ENCODE measurements at places on chromosomes 2 and 18.

GRCh38 chr2:63764630-63765029, 77.1 kb upstream of the UGP2 start:
- no peak for DNase-seq

DNA sequence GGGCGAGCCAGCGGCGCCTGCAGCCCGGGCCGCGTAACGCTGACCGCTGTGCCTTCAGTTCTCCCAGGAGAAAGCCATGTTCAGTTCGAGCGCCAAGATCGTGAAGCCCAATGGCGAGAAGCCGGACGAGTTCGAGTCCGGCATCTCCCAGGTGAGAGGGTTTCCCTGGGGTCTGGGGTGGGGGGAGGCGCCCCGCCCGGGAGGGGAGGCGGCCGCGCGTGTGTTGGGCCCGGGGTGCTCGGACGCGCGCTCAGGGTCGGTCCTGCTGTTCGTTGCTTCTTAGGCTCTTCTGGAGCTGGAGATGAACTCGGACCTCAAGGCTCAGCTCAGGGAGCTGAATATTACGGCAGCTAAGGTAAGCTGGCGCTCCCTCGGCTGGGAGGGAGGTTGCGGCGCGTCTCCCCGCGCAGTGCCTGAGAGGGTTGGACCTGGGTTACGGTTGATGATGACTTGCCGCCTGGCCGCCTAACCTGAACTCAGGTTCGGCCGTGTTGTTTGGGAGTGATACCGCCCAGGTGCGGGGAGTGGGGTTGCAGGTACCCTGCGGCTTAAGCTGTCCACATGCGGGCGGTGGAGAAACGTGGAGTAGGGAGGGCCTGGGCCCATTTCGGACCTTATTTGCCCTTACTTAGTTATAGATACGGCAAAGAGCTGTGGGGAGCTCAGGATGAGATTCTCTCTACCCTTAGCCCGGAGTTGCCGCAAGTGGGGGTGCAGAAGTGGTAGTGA, 638 bp downstream of the RPS7 start:
- no peak for DNase-seq

GRCh38 chr18:7824970-7825369, 257.9 kb downstream of the PTPRM start:
- no peak for DNase-seq

DNA sequence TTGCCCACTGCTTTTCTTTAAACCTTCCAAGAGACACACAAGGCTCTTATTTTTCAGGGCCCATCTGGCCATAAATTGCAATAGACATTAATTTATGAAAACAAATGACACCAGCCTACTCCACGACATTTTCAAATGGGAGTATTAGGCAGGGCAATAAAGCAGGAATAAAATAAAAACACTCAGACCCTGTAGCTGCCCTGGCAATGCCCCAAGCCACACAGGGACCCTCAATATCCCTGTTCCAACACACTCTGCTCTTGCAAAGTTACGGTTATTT, 550.8 kb upstream of the TNP1 start:
- DNase-seq = no peak

GRCh38 chr2:24239553-24239952, 64.7 kb downstream of the FAM228A start:
- DNase-seq = no peak

- peak; percentile 38 for DNase-seq
Observed at GRCh38 chr2:100818606-100819369, 1.2 kb upstream of the NPAS2 start.

DNA sequence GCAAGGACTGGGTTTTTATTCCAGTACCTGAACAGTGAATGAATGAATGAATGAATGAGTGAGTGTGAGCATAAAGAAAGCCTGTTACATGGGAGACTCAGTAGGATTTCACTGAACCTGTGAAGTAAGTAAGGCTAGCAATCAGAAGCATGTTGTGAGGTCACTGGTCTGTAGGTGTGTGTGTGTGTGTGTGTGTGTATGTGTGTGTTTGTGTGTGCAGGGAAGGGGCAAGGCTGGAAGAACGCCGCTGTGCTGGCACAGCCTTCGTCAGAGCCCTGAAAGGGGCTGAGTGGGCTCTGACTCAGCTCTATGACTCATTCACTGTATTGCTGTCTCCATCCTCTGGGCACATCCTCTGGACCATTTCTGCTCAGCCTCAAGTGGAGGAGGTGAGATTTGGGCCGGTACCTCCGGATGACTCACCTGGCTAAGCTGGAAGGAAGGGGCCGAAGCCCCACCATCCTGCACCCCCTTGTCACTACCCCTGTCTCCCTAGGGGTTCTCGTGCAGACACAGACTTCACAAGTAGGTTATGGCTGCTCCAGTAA, 51.4 kb upstream of the MRPL33 start:
- DNase-seq = no peak

DNA sequence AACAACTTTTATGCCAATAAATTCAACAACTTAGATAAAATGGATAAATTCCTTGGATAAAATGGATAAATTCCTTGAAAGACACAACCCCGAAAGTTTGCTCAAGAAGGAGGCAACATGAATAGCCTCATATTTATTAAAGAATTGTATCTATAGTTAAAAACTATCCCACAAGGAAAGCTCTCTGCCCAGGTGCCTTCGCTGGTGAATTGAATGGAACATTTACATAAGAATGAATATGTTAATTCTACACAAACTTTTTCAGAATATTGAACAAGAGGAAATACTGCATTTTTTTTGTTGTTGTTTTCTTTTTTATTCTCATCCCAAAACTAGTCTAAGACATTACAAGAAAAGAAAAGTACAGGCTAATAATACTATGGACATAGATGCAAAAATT, 805.3 kb upstream of the RAB6C start:
- no peak for DNase-seq

DNA sequence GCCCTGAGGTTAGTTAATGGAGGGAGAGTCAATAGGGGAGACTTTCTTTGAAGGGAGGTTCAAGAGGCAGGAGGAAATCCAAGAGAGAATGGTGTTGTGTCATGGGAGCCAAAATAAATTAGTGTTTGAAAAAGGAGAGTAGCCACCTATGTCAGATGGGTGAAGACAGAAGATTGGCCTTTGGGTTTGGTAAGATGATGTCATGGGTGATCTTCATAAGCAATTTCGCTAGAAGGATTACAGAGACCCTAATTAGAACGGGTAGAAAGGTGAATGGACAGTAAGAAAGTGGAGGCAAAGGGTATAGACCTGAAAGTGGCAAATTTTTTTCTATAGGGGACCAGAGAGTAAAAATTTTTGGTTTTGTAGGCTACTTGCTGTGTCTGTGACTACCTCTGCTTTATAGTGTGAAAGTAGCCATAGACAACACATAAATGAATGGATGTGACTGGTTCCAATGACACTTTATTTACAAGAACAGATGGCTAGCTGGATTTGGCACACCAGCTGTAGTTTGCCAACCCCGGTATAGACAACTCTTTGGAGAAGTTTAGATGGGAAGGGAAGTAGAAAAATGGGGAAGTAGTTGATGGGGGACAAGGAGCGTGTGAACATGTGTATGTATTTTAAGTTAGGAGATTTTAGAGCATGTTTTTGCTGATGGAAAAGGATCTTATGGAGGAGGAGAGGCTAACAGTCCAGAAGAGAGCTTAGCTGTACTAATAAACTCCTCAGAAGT, 9.3 kb downstream of the STAMBP start:
- DNase-seq = no peak

DNA sequence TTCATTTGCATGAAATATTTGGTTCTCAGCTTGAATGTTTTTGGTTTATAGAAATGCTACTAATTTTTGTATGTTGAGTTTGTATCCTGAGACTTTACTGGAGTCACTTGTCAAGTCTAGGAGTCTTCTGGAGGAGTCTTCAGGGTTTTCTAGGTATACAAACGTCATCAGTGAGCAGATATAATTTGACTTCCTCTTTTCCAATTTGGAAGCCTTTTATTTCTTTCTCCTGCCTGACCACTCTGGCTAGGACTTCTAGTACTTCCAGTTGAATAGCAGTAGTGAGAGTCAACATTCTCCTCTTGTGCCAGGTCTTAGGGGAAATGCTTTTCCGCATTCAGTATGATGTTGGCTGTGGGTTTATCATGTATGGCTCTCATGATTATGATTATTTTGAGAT, 55.4 kb upstream of the THUMPD2 start:
- DNase-seq = no peak

DNA sequence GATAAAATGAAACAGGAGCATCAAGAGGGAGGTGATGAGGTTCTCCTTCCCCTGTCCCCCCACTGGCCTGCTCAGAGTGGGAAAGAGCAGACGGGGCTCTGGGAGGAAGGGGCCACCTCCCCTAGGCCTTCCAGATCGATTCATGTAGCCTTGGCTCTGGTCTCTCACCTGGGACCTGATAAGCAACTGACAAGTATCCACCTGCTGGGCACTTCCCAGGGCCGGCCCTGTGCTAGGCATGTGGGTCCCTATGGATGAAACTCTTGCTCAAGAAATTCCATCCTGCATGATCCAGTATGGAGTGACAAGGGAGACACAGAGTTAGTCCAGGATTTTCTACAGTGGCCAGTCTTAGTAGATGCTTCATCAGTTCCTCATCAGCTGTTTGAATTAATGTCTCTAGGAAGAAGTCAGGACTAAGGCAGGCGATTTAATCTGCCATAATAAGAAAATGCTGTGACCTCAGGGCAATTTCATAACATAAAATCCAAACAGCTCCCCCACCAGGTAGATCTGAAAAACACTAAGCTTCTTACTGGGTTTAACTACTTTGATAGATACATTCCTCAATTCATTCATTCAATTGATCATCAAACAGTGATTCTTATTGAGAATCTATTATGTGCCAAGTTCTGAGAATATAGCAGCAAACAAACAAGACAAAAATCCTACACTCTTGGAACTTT, 44.7 kb upstream of the ZFP36L2 start:
- DNase-seq = no peak

DNA sequence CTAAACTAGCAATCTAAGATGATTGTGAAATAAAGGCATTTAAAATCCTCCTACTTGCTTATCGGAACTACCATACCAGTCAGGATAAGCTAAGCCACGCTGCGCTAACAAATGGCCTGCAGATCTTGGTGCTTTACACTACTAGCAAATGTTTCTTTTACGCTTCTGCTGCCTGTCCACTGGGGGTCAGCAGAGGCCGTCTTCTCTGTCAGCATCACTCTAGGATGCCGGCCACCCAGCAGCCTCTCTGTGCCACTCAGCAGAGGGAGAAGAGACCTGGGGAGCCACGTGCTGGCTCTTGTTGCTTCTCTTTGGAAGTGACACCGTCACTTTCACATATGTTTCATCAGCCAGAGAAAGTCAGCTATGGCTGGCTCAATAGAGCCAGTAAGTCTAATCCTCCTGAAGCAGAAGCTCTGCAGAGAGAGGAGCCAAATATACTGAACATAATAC, 36.6 kb downstream of the COPS8 start:
- no peak for DNase-seq

- DNase-seq = no peak
Observed at GRCh38 chr2:180790891-180791290, 189.5 kb upstream of the UBE2E3 start.

- DNase-seq = peak; percentile 48
Observed at GRCh38 chr2:36376319-36376765, 20.8 kb downstream of the CRIM1 start.

DNA sequence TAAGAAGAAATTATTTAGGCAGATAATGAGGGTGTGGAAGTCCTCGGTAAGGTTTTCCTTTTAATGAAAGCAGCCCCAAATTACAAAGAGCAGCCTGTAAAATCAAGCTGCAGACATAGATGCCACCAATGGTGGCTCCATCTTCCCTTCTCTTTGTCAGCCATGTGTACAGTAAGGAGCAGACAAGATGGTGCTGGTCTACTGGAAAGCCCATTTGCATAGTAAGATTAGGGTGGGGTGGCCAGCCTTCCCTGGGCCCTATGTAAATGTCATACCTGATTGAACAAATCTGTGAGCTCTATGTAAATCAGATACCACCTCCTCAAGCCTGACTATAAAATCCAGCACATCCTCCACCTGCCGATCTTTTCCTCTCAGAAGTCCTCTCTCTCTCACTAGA, 154.4 kb upstream of the SERTAD2 start:
- peak; percentile 74 for DNase-seq

DNA sequence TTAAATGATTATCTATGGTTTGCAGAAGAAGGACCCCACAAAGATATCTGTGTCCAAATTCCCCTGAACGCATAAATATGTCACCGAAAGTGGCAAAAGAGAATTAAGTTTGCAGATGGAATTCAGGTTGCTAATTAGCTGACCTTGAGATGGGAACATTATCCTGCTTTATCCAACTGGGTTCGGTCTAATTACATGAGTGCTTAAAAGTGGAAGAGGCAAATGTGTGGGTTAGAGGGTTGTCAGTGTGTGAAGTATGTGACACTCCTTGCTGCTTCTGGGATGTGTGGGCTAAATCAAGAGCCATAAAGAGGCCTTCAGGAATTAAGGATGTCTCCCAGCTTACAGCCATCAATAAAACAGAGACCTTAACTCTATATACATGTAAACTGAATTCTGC, 53.5 kb downstream of the CDH19 start:
- no peak for DNase-seq

DNA sequence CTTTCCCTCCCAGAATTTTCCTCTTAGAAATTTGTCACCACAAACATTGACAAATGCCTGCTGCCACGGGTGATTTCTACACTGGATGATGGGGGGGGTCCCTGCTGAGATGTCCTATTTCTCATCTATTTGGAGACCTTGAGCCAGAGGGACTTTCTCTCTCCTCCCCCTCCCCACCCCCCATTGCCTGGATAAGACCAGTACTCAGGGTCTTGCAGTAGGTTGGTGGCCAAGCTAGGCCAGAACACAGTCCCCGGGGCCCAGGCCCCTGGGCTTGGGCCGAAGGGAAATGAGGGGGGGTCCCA, 560 bp upstream of the DUSP2 start:
- no peak for DNase-seq

DNA sequence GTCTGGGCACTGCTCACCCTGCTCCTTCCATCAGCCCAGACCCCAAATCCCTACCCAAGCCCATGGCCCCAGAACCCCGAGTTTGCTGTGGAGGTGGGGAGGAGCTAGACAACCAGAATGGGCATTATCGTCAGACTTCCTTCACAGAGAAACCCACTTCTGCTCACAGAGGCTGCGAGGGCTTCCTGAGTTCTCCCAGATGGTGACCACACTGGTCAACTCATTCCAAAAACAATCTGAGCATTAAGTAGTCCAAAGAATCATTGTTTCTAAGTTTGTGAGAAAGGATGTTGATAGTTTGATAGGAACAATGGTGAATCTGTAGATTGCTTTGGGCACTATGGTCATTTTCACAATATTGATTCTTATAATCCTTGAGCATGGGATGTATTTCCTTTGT, 60.2 kb downstream of the LRRC30 start:
- DNase-seq = no peak

All from lower leg skin (tissue), 4 donors.